Hematopoietic multipotent progenitor cell treated with erythropoietin and hydrocortisone succinate and interleukin-3 and kit ligand, for 17 days (in vitro differentiated cells): ENCODE measurements at places on chromosomes 4 and X.

- no peak for DNase-seq
These were observed 403 bp downstream of the PHOX2B start for GRCh38 chr4:41748074-41748570.

- no peak for DNase-seq
These were observed 69.9 kb downstream of the MFAP3L start for GRCh38 chr4:169956091-169956843.

- DNase-seq = no peak
These were observed 113.2 kb downstream of the AFF2 start for GRCh38 chrX:148613636-148614035.

DNA sequence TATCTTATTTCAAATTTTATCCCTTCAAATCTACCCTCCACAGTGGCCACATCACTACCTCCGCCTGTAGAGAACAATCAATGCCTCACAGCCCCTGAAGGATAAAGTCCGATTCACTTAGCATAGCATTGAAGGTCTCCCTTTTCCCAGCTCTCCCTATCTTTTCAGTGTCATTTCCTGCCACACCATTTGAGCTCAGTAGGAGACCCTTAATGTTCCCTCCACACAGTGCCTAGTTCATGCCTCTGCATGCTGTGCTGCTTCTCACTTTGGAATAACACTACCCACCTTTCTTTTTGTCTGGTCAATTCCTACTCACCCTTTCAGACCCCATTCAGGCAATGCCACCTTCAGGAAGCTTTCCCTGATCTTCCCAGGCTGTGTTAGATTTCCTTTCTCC lies 23.6 kb upstream of the SCOC start:
- no peak for DNase-seq

DNA sequence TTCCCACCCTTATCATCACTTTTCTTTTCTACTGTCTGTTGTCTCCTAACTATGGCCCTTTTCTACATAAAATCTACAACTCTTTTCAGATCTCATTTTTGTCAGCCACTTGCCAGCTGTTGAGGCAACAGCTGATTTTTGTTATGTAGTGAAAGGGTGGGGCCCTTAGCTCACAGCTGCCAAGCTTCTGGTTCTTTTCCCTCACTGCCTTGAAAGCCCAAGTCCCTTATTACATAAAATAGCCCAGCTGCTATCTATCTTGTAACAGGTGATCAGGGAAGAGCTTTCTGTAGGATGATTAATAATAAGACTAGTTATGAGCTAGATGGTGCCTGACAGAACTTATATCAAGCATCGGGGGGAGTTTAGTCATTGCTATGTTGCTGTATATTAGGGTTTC lies 45.9 kb downstream of the ADGRL3 start:
- no peak for DNase-seq

DNA sequence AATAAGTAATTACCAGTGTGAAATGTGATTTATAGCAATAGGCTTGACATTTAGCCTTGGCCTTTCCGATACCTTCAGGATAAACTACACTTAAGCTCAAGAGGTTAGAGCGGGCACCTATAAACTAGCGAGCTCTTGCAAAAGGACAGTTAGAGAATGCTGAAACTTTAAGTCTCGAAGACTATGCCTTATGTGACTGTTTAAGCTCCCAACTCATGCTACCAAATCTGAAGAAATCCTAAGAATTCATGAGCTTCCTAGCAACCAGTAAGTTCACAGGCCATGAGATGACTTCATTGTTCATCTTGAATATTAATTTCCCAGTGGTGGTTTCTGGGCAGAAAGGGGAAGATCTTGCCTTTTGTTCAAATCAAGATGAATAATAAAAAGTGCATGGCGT lies 4.7 kb downstream of the STOX2 start:
- DNase-seq = no peak

DNA sequence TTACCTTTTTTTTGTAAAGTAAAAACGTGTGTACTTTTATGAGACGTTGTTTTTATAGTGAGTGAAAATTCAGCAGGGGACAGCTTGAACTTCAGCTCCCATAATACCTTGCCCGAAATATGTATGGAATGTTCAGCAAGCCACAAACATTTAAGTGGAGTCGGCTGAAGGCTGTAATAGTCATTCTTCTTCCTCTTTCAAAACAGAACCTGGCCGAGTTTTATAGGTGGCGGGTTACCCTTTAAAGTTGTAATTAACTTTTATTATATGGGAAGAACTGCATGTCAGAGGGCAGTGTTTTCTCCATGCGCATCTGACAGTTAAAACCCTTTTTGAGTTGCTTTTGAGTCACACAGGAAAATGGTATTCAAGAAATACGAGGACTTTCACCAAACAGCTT lies 50.7 kb downstream of the CLDN34 start:
- no peak for DNase-seq

DNA sequence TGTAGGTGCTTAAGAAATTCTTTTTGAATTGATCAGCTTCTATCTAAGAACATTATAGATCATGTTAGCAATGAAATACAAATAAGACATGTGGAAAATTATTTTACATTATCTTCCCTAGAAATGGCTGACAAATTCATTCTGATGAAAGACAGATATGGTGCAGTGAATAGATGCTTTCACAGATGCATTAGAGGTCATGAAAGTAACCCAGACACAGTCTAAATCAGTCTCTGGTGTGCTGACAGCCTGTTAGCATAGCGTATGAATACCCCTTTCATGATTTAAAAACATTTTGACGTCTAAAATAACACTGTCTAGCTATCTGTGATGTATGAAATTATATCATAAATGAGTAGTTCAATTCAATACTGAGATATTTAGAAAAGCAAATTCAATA lies 180.9 kb downstream of the UNC5C start:
- no peak for DNase-seq

DNA sequence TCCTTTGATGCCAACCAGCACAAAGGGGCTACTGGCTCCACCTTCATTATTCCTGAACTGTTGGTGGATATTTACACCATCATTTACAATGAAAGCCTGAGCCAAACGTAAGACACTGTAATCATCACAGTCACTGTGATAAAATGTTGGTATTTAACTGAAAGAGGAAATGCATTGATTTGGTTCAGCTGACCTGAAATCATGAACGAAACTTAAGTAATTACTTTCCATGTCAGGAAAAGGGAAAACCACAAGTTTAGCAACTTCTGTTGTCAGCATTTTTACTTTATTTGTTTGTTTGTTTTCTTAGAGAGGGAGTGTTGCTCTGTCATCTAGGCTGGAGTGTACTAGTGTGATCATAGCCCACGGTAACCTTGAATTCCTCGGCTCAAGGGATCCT lies 247.8 kb upstream of the FAM47A start:
- no peak for DNase-seq

DNA sequence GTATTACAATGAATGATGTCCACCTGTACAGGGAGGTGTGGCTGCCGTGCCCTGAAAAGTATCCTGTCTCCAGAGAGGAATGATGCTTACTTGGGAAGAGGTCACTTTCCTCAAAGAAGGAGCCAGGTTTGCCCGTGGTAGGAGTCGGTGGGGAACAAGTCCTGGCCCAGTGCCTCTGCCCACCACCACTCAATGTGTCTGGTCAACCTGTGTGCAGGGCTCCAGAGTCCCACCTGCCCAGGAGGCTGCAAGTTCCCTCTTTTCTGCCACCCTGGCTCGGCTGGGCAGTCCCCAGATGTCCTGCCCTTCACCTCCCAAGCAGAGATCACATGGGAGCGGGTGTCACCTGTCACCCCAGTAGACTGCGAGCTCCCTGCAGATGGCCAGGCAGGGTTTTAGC lies 75.4 kb upstream of the C4orf50 start:
- DNase-seq = no peak

DNA sequence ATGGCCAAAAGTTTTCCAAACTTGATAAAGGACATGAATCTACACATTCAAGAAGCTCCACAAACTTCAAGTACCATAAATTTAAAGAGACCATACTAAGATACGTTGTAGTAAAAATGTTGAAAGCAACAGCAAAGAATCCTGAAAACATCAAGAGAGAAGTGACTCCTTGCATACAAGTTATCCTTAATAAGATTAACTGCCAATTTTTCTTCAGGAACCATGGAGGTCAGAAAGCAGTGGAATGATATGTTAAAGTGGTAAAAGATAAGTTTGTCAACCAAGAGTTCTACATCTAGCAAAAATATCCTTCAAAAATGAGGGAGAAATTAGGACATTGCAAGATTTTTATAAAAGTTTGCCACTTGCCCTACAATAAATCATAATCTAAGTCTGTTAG lies 43.3 kb downstream of the BMP15 start:
- no peak for DNase-seq

- DNase-seq = no peak
These were observed 472.7 kb upstream of the DIAPH2 start for GRCh38 chrX:96211953-96212352.

GRCh38 chrX:11968991-11969390 lies 169.3 kb upstream of the FRMPD4 start:
- no peak for DNase-seq

GRCh38 chr4:130486841-130487240 lies 1390.9 kb downstream of the C4orf33 start:
- no peak for DNase-seq

GRCh38 chrX:10158279-10159144 lies 1.7 kb downstream of the CLCN4 start:
- DNase-seq = peak; percentile 70

DNA sequence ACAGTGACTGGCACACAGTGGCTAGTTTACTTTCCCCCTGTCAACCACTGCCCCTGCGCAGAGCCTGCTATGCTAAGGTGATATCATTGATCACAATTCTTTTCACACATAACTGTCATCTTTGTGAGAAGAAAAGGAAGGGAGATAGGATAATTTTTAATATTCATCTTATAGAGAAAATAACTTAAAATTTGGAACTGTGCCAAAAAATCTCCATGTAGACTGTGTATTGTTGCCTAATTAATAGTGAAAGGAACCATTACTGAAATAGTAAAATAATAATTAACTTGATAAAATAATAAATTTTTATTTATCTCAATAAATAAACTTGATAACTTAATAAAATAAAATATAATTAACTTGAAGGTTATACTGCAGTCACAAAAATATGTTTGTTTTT lies 1069.4 kb downstream of the C4orf33 start:
- no peak for DNase-seq

DNA sequence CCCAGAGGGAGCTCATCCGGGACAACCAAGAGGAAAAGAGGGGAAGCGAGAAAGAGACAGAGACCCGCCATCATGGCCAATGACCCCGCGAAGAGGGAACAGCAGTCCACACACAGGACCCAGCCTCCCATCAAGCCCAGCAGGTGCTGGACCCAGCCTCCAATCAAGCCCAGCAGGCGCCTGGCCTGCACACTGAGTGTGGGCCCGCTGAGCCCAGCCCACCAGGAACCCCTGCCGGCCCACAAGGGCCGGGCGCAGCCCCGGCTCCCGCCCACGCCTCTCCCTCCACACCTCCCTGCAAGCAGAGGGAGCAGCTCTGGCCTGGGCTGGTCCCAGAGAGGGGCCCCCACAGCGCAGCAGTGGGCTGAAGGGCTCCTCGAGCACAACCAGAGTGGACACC lies 391.1 kb downstream of the IDS start:
- DNase-seq = no peak

DNA sequence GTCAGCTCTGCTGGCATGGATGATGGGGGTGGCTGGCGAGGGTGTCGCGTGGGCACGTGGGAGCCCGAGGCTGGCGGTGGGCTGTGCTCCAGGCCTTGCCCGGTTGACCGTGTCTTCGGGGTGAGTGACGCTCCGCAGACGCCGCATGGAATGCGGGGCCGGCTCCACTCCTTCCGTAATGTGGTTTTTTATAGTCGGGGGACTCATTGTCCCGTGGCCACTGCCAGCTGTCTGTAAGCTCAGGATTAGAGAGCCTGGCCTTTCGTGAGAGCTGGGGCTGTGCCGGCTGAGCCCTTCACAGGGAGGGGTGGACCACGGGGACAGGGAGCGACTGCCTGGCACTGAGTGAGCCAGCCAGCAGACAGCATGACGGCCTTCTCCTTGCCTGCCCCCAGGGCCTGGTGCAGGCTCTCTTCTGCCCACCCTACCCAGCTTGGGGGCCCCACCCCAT lies 20.4 kb downstream of the DOK7 start:
- DNase-seq = no peak

DNA sequence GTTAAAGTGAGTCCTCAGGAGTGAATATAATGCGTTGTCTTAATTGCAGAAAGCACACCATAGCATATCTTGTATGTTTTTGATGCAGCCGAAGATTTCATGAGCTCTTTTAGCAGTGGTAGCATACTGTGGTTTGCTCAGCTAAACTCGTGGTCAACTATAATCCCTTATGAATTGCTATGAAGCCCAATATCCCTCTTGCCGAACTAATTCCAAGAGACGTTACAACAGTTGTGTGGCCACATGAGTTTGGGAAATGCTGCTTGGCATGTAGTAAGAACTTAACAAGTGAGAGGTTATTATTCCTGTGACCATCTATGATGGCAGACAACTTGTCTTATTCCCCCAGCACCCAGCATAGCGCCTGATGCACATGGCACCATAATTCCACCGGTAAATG lies 30.7 kb downstream of the SYAP1 start:
- DNase-seq = no peak

GRCh38 chr4:183326853-183327252 lies 4.6 kb upstream of the CLDN24 start:
- no peak for DNase-seq

DNA sequence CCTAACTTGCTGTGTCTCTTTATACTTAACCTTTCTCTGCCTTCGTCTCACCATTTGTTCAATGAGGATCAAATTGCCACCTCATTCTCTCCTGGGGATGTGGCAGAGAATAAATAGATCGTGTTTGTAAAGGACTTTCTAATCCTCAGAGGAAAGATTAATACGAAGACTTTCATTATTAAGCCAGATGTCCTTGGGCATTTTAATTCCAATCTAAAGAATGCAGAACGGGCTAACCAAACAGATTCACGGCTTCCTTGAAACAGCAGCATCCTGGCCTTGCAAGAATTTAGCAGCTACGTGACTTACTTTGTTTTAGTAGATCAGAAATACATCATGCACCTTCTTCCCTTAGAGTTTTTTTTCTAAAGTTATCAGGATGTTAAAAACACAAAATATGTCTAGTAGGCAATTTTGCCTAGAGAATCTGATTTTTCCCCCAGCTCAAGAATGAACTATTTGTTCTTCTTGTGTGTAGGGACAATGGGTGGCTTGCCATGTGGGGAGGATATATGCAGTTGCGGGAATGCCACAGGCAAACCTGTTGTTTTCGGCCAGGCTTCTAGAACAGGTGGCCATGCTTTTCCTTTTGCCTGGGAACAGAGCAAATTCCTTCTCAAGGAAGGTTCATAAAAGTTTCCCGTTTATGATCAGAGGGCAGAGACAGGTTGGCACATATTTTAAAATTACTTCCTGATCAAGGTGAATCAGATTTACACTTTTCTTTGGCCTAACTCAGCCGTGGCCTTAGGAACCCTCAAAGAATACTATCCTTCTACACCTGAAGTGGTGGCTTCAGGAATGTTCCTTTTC lies 3.0 kb downstream of the MID1 start:
- DNase-seq = no peak

DNA sequence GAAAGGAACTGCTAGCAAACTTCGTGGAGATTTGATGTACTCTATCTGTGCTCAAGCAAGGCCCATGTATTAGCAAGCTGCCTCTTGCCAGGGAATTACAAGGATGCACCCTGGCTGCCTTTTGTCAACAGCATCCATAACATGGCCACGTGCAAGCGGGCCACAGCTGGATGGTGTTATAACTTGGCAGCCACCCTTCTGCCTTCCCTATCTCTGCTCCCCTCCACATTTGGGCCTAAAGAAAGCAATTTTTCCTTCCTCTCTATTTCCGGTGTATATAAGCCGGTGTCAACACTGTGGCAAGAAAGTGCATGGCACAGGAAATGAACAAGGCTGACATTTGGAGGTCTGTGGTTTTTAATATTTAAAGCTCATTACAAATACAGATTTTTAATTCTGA lies 94.8 kb downstream of the CLNK start:
- no peak for DNase-seq
